ENCODE measurements at places on chromosomes 5 and 9.

DNA sequence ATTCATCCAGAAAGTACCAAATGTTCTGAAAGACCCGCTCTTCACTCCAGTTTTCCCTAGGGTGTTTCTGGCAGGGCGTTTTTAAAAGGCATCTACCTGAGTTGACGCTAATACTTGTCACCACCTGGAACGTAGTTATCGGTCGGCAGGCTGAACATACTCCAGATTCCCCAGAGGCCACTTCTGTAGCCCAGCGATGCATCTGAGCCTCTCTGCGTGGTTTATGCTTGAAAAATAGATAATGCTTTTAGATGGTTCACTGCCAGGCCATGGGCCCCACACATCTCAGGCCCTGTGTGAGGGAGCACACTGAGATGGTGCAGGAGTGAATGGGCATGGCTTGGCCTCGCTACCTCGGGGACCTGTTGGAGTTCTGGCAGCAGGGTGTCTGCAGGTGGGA is 33.0 kb upstream of the NCS1 start:
- ATAC-seq, result no peak
- peaks cover 28% of the 10 kb centered on the region for H3K4me1 ChIP-seq
- H3K36me3 ChIP-seq, result peaks cover 28% of the 10 kb centered on the region
- H3K27me3 ChIP-seq, result peaks cover 4% of the 10 kb centered on the region
- no peak overlapping the region for H3K4me3 ChIP-seq
- no peak overlapping the region for H3K27ac ChIP-seq

- no peak overlapping the region for H3K27ac ChIP-seq
- peaks cover 10% of the 10 kb centered on the region for H3K27me3 ChIP-seq
- no peaks in the 10 kb centered on the region for H3K4me1 ChIP-seq
Observed at GRCh38 chr5:36373527-36374086, 71.9 kb upstream of the RANBP3L start.

GRCh38 chr5:117077142-117077541 is 502.5 kb upstream of the SEMA6A start:
- no peaks in the 10 kb centered on the region for H3K4me1 ChIP-seq
- no peaks in the 10 kb centered on the region for H3K36me3 ChIP-seq
- H3K27me3 ChIP-seq, result no peaks in the 10 kb centered on the region
- no peak overlapping the region for H3K27ac ChIP-seq

GRCh38 chr5:141941307-141941706 is 16.7 kb downstream of the PCDH12 start:
- peaks cover 34% of the 10 kb centered on the region for H3K36me3 ChIP-seq
- no peak for ATAC-seq
- H3K27ac ChIP-seq, result peak overlapping the region; percentile 44
- peaks cover 6% of the 10 kb centered on the region for H3K4me1 ChIP-seq

- no peaks in the 10 kb centered on the region for H3K4me1 ChIP-seq
- H3K36me3 ChIP-seq, result no peaks in the 10 kb centered on the region
- no peak overlapping the region for H3K27ac ChIP-seq
- no peak overlapping the region for H3K4me3 ChIP-seq
- no peak for ATAC-seq
Observed at GRCh38 chr5:94870511-94871183, 252.2 kb downstream of the SLF1 start.

- H3K27ac ChIP-seq, result no peak overlapping the region
- ATAC-seq, result no peak
- H3K4me1 ChIP-seq, result no peaks in the 10 kb centered on the region
- H3K36me3 ChIP-seq, result no peaks in the 10 kb centered on the region
- H3K27me3 ChIP-seq, result peaks cover 4% of the 10 kb centered on the region
Observed at GRCh38 chr9:134641990-134642384, 384 bp downstream of the COL5A1 start.

- no peak overlapping the region for H3K27ac ChIP-seq
- H3K4me1 ChIP-seq, result no peaks in the 10 kb centered on the region
- H3K36me3 ChIP-seq, result no peaks in the 10 kb centered on the region
- no peak overlapping the region for H3K4me3 ChIP-seq
- no peak for ATAC-seq
- peaks cover 5% of the 10 kb centered on the region for H3K27me3 ChIP-seq
Observed at GRCh38 chr9:15640121-15640520, 87.3 kb downstream of the CCDC171 start.

- no peaks in the 10 kb centered on the region for H3K27me3 ChIP-seq
- peak overlapping the region; percentile 78 for H3K4me3 ChIP-seq
- H3K4me1 ChIP-seq, result peaks cover 56% of the 10 kb centered on the region
- peak; percentile 93 for ATAC-seq
- peak overlapping the region; percentile 93 for H3K27ac ChIP-seq
Observed at GRCh38 chr5:159178978-159179377, 30.4 kb downstream of the RNF145 start.

- no peak for ATAC-seq
- H3K4me3 ChIP-seq, result no peak overlapping the region
- H3K36me3 ChIP-seq, result no peaks in the 10 kb centered on the region
- H3K27me3 ChIP-seq, result peaks cover 37% of the 10 kb centered on the region
Observed at GRCh38 chr9:114130624-114131277, 24.6 kb upstream of the COL27A1 start.

All from activated T-helper 17 cell treated with anti-CD3 and anti-CD28 coated beads, Interleukin-2, amount 50 U/mL, for 72 hours (primary cell).